ENCODE measurements at places on chromosomes 5 and 9.
A peak's percentile ranks its signal among the peaks of the same experiment; 100 is the strongest.

DNA sequence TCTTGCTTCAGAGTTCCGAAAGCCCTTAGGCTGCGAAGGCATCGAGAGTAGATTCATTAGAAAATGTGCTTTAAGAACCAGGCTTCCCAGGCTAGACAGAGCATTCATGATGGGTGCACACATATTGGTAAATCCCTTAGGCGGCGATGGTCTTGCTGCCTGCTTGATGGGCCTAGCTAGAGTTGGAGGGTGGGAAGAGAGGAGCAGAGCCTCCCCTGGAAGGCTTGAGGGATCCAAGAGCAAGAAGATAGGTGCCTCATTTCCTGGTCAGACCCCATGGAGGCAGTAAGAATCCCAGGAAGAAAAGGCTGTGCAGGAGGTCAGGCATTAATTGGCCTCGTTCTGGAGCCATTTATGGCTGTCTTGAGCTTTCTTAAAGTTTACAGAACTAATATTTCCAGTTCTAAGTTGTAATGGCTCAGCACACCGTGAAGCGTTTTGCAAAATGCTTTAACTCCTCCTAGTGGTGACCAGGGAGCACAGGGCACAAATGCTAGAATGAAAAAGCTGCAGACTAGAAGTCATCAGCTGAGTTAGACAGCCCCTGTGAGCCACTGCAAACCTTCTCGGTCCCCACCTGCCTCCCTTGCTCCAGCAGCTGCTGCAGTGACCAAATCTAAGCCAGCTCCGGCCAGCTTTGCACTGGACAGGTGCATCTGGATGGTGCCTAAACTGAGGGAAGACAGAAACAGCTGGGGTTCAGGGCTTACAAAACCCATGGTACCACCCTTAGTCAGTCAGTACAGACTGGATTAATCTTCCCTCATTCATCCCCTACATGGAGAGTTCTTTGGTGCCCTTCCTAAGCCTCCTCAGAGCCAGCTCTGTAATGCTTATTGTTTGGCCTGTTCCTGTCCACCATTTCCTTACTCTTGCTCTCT is 14.7 kb downstream of the SLC45A2 start:
- no peak for DNase-seq

- DNase-seq, result no peak
Observed at GRCh38 chr5:7881816-7882215, 12.9 kb downstream of the MTRR start.

- peak; percentile 79 for DNase-seq
Observed at GRCh38 chr9:3962496-3962895, 337.4 kb downstream of the GLIS3 start.

GRCh38 chr9:129071526-129072126 is 9.3 kb upstream of the DOLPP1 start:
- no peak for DNase-seq

GRCh38 chr5:34718516-34718915 is 62.4 kb downstream of the RAI14 start:
- no peak for DNase-seq

DNA sequence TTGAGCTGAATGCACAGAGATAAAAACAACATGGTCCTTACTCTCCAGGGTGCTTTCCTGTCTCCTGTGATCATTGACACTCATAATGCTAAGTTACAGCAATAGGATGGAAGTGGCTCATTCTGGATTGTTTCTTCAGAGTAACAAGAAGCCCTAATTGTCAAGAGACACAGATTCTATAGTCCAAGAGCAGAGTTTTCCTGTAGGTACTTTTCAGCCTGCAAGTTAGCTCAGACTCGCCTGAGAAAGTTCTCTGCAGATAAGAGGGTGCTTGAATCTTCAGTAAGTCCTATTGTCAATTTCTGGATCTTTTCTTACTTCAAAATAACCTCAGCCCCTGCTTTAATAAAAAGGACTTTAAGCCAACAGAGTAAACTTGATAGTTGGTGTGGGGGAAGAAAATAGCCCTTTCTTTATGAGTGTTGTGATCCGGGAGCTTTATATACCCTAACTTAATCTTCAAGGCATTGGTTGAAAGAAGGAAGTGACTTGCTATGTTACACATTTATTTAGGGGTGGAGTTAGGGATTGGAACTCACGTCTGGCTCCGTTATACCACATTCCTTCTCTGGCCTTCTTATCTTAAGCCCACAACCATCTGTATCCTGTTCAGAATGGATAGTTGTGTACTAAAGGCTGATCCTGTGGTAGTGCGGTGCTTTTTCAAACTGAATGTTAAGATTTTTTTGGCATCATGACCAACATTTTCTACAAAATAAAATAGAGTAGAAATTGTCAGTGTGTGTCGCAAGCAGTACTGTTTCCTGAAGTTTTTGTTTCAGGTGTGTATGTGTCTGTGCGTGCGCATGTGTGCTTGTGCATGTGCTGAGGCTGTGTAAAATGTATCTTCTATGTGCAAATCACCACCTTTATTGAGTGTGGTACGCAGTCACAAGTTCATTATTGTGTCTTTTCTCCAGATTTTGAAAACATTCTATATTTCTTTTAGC is 173.9 kb downstream of the WDR70 start:
- DNase-seq, result no peak

DNA sequence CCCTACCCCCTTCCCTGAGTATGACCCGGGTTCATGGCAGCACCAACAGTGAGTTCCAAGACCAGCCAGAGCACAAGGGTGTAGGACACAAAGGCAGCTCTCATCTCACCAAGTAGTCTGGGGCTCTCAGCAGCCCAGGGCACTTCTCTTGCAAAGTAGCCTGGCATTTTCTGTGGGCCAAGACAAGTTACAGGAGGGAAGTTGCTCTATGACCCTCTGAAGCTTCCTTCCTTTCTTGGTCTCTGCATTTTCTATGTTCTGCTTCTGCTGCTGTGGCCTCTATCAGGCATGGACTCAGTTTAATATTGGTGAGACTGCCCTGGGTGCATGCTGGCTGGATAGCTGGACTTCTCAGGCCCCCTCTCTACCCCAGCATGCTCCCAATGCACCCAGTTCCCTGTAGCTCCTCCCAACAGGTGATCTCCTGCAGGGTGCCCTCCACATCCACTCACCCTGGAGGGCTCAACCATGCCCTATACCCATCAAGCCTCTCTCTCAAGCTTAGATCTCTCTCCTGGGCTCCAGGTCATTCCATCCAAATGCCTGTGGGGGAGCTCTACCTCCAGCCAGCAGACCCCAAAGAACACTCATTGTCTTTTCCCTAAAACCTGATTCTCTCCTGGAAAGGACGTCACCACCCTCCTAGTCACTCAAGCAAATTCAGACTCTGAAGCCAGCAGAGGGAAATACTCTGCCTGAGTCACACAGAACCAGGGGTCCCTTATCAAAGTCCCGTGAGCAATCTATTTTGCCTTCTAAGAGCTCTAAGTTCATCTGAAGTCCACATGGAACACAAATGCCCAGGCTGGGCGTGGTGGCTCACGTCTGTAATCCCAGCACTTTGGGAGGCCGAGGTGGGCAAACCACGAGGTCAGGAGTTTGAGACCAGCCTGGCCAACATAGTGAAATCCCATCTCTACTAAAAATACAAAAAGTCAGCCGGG is 13.8 kb downstream of the TBC1D2 start:
- no peak for DNase-seq

- peak; percentile 31 for DNase-seq
Observed at GRCh38 chr9:4985386-4986266, 554 bp downstream of the JAK2 start.

GRCh38 chr5:72608297-72608696 is 101.1 kb upstream of the ZNF366 start:
- no peak for DNase-seq

- no peak for DNase-seq
Observed at GRCh38 chr5:163439092-163439425, 1.7 kb downstream of the CCNG1 start.

DNA sequence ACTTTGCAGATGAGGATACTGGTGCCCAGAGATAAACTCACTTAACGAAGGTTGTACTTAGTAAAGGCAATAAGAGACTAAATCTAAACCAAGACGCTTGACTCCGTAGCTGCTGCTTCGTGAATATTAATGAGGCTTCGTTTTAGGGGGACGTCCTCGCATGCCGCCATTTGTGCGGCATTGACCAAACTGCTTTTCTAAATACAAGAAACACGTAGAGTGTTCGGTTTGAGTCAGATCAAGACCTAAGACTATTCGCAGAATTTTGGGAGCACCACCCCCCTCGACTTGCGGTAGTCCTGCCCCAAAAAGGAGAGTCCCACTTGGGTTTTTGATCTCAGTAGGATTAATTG is 1.1 kb downstream of the NPM1 start:
- no peak for DNase-seq

DNA sequence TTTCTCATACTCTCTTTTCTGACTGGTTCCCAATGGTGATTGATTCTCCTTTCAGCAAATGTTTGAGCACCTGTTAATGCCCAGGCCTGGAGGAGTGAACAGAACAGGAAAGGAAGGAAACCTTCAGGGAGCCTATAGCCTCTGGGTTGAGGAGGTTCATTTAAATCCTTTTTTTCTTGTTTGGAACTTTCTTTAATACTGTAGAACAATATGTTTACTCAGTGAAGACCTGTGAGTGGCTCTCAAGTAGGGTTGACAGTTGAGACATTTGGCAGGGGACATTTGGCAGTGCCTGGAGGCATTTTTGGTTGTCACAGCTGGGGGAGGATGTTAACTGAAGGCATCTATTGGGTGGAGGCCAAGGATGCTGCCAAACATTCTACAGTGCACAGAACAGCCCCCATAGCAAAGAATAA is 6.1 kb upstream of the FAM120AOS start:
- no peak for DNase-seq

DNA sequence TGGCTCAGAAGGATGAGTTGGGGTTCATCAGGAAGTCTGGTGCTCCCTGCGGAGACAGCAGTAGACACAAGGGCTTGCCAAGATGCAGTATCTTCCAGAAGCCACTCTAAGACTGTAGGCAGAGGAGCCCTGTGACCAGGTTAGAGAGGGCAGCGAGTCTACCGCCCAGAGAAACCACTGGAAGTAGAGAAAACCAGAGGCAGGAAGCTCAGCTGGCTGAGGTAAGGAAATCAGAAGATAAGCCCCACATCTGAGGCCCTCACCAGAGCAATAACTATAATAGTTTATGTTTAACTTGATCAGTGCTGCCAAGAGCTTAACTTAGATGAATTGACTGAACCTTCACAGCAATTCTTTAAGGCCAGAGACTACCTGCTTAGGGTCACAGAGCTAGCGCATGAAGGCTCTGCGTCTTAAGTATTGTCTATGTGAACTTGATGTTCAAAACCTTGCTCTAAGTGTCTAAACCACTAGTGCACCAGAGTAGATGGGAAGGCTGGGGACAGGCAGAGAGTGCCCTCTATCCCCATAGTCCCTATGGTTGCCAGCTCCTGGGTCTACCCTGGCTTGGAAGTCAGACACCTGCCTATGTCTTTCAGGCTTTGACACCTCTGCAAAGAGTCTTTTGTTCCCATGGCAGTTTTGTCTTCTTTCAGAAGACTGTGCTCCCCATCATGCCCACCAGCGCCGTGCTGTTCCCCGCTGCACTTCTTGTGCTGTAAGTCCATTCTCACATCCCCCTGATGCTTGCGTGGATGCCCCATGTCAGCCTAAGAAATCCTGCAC is 228.2 kb upstream of the KLF4 start:
- DNase-seq, result no peak

DNA sequence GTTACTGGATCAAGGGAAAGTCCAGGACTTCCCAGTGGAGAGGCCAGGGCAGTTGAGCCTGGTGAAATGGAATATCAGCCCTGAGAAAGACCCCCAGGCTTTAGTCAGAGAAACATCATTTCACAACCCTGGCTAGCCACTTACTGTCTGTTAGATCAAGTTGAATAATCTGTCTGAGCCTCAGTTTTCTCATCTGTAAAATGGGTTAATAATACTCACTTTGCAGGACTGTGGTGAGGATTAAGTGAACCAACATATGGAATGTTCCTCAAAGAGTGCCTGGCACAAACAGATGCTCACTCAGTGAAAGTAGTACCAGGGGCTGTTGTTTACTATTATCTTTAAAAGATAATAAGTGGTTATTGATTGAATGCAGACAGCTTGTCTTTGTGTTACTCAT is 110.5 kb downstream of the SV2C start:
- no peak for DNase-seq

- no peak for DNase-seq
Observed at GRCh38 chr5:157477814-157478494, 17.9 kb downstream of the NIPAL4 start.

GRCh38 chr5:14870337-14871213 is 1.0 kb downstream of the ANKH start:
- DNase-seq, result peak; percentile 45

- no peak for DNase-seq
Observed at GRCh38 chr9:124003636-124004349, 7.8 kb upstream of the LHX2 start.

GRCh38 chr5:170327168-170327567 is 29.6 kb upstream of the LCP2 start:
- DNase-seq, result no peak

DNA sequence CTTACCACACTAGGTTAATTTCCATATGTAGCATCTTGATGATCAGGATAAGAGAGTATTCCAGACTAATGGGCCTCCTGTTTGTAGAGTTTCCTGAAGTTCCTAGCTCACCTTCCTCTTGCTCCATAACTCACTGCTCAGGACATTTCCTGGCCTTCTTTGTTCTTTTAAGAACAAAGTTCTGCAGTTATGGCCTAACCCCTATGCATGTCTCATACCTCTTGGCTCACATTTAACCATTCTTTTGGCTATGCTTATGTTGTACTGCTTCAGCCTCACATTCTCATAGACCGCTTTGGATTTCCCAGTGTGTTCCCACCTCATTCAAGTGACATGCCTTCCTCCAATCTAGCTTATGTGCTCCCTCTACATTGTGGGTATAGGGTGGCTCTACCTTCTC is 40.5 kb upstream of the HMGCS1 start:
- no peak for DNase-seq

DNA sequence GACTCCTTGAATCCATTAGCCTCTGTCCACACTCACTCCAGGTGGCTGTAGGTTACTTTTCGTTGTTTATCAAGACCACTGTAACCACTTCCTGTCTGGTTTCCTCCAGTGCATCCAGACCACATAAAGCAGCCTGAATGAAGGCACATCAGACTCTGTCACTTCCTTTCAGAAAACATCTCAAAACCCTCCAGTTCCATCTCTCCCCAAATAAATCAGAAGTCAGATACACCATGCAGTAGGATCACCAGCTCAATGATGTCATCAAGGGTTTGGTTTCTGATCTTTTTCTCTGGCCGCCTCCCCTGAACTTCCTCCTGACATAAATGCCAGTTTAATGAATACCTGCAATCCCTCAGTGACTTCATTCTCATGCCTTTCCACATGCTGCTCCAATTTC is 161.2 kb downstream of the ZNF462 start:
- no peak for DNase-seq

- no peak for DNase-seq
Observed at GRCh38 chr5:13498279-13498678, 446.2 kb downstream of the DNAH5 start.

DNA sequence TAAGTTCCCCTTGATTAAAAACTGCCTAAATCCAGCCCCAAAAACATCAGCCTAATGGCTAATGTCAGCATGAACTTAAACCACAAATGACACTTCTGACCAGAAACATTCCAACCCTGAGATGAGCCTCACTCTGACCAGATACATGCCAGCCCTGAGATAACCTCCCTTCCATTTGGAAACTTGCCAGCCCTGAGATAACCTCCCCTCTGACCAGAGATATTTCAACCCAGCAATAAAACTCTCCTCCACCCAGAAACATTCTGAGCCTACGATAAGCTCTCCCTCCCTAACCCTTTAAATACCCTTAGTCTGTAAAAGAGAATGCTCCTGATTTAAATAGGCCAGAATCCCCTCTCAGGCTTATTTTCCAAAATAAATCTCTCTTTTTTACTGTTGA is 1035.7 kb upstream of the NUDT12 start:
- no peak for DNase-seq

GRCh38 chr5:158378931-158379330 is 520.0 kb upstream of the CLINT1 start:
- no peak for DNase-seq
